Right cardiac atrium (tissue), 5 donors: ENCODE measurements at places on chromosomes 16 and 17. TPM values are rescaled to one million over a fixed set of nuclear protein-coding genes. Genes with fewer than 3 reads are reported as not detected.

DNA sequence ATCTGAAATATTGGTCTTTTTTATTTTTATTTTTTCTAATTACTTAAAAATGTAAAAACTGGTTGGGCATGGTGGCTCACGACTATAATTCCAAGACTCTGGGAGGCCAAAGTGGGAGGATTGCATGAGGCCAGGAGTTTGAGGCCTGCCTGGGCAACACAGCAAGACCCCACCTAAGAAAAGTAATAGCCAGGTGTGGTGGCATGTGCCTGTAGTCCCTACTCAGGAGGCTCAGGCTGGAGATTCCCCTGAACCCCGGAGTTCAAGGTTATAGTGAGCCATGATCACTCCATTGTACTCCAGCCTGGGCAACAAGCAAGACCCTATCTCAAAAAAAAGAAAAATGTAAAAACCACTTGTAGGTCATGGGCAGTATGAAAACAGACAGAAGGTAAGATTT is 36.8 kb upstream of the CDH3 start:
- DNase-seq, result no peak

Gene DNAJA3
- total RNA-seq, result 54.0 TPM

Gene SPATA32
- not detected for total RNA-seq

DNA sequence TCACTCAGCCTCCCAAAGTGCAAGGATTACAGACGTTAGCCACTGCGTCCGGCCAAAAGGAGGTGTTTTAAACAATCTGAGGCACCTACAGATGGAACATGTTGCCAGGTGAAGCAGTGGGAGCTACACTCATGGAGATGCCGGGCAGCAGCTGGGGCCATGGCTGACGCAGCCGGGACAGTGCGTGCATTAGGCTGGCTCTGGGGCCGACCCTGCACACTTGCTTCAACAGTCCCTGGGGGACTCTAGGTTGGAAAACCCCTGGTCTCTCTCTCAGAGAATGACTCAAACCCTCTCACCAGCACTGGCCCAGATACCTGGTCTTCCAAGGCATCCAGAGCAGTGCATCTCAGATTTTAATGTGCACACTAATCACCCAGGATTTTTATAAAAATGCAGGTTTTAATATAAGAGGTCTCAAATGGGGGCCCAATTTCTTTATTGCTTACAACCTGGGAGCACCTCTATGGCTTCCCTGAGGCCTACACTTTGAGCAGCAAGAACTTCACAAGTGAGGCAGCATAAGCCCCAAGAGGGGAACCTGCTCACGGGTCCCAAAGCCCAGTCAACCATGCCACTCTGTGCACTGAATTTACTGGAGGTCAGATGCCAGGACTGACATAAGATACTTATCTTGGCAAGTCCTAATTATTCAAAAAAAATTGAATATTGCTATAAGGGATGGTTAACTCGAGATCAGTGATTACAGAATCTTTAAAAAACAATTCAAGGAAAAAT is 70.8 kb upstream of the TRAP1 start:
- DNase-seq, result no peak

Gene KLHL11
- total RNA-seq, result 5.3 TPM

DNA sequence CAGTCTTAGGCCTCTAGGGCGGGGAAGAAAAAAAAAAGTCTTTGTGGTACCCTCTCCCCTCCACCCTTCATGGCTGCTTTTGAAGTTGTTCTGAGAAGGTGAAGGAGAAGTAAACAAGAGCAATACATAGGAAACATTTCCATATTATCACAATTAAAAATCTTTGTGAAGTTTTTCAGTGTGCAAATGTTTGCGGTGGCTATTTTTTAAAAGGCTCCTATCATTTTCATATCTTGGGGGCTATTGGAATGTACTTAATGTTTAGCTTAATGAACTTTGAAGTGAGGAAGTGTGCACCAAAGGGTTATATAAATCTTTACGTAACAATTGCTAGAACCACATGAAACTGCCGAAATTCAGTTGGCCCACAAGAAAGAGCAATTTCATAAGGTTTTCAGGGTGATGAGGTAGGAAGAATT is 7.6 kb downstream of the NOL11 start:
- DNase-seq, result no peak

DNA sequence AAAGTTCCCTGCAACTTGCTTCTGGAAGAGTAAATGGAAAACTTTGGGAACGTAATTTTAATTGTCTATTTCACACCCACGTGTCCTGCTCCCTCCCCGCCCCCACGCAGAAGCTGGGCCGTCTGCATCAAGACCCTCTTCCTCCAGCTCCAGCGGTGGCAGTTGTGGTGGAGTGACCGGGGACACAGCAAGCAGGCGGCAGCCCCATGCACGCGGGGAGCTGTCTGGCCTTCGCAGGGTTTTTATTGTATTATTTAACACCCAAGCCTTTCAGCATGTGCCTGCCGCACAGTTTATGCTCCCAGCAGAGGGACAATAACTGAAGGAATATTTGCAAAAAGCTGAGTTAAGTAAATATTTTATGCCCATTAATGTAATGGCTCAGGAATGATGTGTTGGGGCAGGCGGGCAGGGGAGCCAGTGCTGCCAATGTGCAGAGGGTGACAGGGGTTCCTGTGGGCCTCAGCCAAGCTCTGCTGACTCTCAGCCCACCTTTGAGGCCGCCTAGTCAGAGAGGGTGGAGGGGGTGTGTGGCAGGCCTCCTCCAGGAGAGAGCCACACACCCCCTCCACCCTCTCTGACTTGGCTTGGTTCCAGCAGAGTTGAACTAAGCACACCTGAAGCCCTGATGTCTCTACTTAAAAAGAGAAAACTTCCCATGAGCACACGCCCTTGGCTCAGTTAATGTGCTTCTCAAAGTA is 32.4 kb upstream of the ENPP7 start:
- no peak for DNase-seq

- no peak for DNase-seq
Measured at GRCh38 chr17:15513856-15514459, 46.5 kb upstream of the CDRT4 start.

- no peak for DNase-seq
Measured at GRCh38 chr16:30369938-30370455, 297 bp downstream of the TBC1D10B start.

- DNase-seq, result no peak
Measured at GRCh38 chr17:36901506-36901905, 35.8 kb upstream of the LHX1 start.

DNA sequence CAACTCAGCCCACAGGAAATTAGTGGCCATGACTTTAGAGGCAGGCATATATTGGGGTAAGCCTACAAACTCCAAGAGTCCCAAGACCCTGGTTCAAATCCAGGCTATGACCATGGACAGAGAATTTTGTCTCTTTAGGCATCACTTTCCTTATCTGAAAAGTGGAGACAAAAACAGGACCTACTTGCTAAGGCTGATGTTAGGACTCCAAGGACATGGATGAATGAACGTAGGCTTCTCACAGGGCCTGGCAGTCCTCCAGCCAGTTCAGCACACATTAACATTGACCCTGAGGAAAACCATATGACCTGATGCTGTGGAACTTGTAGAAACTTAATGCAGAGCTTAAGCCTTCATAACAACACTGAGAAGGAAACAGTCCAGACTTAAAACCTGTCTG is 1.4 kb downstream of the FKBP10 start:
- DNase-seq, result no peak

DNA sequence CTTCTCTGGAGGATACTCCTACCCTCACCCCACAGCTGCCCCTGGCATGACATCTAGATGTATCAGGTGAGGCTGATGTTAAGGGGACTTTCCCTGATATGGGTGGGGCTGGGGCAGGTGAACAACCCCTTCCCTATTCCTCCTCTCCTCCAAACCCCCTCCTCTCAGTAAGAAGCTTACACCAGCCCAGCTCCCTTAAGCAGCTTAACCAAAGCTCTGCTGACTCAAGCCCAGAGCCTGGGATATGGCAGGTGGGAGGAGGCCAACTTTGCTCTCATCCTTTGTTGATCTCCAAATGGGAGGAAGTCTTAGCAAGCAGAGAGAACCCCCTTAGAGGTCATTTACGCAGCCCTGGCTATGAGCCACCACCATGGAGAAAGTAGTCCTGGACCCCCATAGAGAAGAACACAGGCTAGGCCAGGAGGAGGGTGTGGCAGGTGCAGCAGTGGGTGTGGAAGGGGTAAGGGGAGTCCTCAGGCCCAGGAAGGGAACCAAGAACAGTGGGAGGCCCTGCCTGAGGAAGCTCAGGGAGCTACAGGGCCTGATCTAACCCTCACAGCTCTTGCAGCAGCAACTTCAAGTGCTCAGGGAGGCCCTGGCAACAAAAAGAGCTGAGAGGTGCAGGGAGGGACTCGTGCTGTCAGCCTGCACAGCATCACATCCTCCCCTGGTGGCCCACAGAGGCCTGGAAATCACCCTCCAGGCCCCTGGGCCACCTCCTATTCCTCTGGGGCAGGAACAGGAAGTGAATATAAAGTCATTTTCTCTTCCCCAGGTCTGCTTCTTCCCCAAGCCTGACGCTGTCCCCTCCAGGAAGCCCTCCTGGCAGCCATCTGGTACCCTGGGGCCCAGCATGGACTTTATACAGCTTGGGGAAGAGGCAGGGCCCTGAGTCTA is 2.9 kb downstream of the UNC119 start:
- no peak for DNase-seq

GRCh38 chr16:67685388-67686112 is 18.9 kb downstream of the C16orf86 start:
- peak; percentile 42 for DNase-seq

DNA sequence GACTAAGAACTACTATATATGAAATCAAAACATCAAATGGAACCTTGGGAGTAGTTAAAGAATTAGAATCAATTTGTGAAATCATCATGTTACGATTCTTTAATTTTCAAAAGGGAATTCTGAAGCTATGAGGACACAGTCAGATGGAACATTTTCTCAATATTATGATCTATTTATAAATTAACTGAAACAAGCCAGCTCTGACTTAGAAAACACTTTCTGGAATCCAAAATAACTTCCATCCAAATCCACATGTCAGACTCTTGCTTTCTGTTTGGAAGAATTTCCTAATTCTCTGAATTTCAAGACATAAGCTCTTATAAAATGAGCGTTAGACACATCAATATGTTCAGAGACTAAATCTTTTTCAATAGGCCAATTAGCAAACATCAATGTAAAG is 737.7 kb upstream of the SOX9 start:
- no peak for DNase-seq

Gene FN3K
- total RNA-seq, result 66.8 TPM

DNA sequence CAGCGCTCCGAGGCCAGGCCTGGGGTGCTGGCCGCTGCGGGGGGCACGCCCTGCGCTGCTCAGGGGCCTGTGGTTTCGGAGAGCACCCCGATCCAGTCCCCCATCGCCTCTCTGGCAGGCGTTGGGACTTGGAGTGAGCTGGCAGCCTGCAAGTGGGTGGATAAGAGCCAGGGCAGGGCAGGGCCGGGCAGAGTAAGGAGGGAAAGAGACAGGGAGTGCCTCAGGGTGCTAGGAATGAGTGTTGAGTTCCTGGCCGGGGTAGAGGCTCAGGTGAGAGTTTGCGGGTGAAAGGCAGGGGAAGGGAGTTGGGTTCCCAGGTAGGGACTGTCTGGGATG is 1.3 kb downstream of the CDH13 start:
- peak; percentile 72 for DNase-seq

DNA sequence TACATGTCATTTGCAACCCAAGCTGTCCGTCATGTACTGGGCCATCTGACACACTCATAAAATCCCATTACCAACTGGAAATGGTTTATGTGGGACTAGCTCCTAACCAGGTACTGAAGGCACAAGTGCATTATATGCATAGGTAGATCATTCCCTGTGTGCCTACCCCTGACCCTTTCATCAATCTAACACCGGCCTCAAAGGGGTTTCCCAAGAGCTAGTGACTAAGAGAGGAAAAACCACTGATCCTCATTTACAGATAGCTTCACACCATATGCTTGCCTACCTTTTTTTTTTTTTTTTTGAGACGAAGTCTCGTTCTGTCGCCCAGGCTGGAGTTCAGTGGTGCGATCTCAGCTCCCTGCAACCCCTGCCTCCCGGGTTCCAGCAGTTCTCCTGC is 449.8 kb downstream of the SLC39A11 start:
- no peak for DNase-seq
